Motor neuron (in vitro differentiated cells): ENCODE measurements at places on chromosomes 5 and 9.

DNA sequence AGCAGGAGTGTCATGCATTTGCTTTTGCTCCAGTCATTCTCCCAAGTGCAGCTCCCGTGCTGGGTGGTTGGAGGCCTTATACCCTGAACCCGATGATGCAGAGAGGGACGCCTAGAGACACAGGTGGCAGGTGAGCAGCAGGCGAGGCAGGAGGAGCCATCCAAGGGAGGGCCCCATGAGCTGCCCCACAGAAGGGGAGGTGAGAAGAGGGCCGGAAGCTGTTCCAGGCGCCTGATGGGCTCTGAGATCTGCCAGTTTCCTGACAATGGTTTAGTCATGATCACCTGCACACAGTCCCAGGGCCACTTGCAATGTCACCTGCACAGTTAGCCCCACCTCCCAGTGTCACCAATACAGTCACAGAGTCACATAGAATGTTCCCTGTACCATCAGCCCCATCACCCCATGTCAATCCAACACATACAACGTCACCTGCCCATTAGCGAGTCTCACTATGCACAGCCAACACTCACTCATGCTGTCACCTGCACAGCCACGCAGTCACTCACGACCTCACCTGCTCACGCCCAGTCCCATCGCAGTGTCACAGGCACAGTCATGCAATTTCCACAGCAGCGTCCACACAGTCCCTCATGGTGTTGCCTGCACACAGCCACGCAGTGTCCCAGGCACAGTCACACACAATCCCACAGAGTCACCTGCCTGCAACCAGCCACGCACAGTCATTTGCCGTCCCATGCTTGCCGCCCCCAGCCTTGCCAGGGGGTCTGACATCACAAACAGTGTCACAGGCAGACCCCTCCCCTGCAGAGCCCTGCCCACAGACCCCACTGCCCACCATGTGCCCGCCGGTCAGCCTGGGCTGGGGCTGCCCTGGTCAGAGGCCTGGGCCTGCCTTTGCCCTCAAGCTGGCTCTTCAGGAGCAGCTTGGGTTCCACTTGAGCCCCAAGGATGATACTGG lies 113.4 kb downstream of the LHX2 start:
- peak; percentile 15 for ATAC-seq

GRCh38 chr5:144028636-144029035 lies 141.8 kb downstream of the YIPF5 start:
- ATAC-seq: peak; percentile 92

- ATAC-seq: no peak
Observed at GRCh38 chr5:1541702-1542400, 18.1 kb upstream of the LPCAT1 start.

DNA sequence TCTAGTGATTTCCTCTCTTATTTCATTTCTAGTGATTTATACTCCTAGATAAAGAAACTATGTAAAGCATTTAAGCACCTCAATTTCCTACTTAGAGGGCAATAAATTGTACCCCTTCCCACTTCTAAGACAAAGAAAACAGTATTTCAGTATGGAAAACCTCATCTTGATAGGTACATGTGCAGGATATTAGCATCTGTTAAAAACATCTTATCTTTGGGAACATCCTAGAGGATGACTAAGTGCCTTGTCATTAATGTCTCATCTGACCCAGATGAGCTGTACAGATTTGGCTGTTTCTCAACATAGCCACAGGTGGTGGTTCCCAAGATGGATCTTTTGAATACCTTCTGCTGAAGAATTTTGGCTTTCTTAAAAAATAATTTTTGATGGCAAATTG lies 5.7 kb downstream of the MEGF10 start:
- ATAC-seq: no peak

DNA sequence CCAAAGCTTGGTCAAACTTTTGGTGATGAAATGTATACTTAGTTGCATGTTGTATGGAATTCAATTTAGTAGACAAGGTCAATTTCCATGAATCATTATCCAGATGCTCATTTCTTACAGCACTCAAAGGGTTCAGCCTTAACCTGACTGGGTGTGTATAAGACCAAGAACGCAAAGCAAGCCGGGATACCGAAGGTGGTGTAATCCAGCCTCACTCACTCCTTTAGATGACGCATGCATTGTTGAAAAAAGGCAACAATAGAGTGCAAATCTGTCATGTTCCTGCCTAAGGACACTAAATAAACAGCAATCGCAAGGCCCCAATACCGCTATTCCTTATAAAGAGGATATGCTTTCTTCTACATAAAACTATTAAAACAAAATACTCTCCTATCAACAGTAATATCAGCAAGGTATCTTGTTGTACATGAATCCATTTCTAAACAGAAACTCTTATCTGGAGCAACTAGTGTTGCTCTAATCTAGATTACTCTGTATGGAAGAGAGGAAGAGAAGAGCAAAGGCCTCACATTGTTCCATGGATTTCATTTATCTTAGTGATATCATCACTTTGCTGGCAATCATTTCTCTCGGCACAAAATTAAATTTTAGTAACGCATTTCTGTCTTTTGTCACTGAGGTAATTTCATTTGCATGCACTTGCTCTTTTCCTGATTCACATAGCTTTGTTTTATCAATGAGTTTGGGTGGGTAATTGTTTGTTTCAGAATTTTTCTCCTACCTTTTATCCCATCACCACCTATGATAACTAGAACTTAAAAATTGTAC lies 96.2 kb downstream of the PLK2 start:
- no peak for ATAC-seq

GRCh38 chr5:97006454-97007060 lies 70.7 kb downstream of the LNPEP start:
- ATAC-seq: peak; percentile 20

GRCh38 chr5:98638701-98639100 lies 134.8 kb upstream of the RGMB start:
- ATAC-seq: no peak

- no peak for ATAC-seq
Observed at GRCh38 chr5:136012041-136012804, 16.6 kb upstream of the TGFBI start.

DNA sequence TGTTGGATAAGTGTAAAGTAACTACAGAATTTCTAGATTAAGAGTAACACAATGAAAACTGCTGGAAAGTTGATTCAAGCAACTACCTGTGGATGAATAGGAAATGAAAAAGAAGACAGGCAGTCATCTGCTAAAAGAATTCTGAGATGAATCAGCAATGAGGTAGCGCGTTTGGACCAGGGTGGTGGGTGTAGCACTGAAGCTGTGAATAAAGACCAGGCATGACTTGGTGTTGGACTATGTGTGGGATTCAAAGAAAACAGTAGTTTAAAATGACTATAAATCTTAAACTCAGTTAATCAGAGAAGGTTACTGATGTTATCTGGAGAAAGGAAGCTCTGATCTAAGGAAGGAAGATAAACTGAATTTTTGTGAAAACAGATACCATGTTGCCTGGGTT lies 159.8 kb downstream of the FBN2 start:
- ATAC-seq: no peak
